ENCODE measurements at places on chromosomes 1 and 21.

- DNase-seq: no peak
Observed at GRCh38 chr1:246792603-246793002, 68.4 kb downstream of the SCCPDH start.

- no peak for DNase-seq
Observed at GRCh38 chr1:185263292-185263691, 53.8 kb downstream of the IVNS1ABP start.

DNA sequence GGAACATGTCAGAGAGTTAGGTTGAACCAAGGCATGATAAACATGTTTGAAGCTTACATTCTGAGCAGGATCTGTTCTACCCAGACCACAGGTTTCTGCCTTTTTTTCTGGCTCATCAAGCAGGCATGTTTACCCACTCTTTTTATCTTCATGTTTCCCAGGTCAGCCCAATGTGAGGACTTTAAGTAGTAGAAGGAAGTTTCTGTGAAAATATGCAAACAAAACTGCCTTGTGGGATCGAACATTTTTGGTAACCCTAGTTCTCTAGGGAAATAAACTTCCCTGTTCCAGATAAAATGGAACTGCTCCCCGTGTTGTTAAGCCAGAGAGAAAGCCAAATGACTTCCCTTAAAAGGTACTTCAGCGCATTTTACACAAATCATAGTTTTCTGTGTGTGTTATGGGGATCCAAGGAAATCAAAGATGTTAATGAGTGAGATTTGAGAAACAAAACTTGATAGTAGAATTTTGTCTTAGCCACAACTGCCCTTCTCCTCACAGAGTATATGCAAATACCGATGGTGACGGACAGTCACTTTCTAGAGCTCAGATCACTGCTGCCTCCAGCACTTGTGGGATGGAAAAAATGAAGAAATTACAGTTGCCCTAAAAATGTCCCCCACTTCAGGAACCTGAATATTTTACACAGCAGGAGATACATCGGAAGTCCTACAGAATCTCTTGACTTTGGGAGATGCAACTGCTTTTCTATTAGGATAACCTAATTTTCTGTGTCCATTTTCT, 765 bp upstream of the HIPK1 start:
- no peak for DNase-seq

- DNase-seq: no peak
Observed at GRCh38 chr21:44462834-44463200, 7.5 kb downstream of the LRRC3 start.

DNA sequence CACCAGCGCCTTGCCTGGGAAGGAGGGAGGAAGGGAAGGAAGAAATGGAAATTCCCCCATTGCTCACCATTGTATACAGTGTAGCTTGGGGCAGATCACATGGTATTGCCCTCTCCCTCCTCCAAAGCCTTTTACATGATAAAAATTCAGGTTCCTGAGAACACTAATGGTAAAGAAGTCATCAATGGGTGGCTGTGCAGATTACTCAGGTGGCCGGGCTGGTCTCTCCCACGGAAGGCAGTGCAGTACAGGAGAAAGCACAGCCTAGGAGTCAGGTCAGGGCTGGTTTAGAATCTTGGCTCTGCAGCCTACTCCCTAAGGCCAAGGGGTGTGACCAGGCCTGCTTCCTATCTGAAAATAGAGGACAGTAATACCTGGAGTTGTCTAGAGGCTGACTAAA, 107.9 kb downstream of the SUSD4 start:
- no peak for DNase-seq

DNA sequence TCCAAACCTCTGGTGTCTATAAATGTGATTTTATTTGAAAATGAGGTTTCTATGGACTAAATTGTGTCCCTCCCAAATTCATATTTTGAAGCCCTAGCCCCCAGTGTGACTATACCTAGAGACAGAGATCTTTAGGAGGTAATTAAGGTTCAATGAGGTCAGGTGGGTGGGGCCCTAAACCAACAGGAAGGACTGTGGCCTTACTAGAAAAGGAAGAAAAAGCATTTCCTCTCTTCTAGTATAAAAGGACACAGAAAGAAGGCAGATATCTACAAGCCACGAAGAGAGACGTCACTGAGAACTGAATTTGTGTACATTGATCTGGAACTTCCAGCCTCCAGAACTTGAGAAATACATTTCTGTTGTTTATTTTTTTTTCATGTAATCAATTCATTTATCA, 123.1 kb upstream of the RUNX1 start:
- no peak for DNase-seq

DNA sequence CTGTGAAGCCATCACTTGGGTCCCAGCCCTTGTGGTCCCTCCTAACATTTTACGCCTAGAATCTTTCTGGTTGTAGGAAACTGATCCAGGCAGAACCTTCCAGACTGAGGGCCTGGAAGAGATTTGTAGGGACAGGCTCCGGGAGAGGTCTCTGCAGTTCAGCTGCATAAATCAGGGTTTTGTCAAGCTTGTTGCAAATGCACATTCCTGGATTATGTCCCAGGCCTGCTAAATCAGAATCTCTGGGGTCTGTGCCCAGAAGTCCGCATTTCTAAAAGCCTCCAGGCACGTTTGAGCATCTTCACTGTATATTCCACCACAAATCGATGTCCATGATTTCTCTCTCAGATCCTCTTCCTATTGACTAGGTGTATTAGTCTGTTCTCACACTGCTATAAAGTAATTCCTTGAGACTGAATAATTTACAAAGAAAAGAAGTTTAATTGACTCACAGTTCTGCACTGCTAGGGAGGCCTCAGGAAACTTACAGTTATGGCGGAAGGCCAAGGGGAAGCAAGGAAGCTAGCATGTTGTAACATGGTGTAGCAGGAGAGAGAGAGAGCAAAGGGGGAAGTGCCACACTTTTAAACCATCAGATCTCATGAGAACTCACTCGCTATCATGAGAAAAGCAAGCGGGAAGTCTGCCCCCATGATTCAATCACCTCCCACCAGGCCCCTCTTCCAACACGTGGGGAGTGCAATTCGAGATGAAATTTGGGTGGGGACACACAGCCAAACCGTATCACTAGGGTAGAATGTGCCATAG, 1.2 kb upstream of the FHAD1 start:
- DNase-seq: peak; percentile 57

- no peak for DNase-seq
Observed at GRCh38 chr1:198686069-198686728, 47.4 kb downstream of the PTPRC start.

DNA sequence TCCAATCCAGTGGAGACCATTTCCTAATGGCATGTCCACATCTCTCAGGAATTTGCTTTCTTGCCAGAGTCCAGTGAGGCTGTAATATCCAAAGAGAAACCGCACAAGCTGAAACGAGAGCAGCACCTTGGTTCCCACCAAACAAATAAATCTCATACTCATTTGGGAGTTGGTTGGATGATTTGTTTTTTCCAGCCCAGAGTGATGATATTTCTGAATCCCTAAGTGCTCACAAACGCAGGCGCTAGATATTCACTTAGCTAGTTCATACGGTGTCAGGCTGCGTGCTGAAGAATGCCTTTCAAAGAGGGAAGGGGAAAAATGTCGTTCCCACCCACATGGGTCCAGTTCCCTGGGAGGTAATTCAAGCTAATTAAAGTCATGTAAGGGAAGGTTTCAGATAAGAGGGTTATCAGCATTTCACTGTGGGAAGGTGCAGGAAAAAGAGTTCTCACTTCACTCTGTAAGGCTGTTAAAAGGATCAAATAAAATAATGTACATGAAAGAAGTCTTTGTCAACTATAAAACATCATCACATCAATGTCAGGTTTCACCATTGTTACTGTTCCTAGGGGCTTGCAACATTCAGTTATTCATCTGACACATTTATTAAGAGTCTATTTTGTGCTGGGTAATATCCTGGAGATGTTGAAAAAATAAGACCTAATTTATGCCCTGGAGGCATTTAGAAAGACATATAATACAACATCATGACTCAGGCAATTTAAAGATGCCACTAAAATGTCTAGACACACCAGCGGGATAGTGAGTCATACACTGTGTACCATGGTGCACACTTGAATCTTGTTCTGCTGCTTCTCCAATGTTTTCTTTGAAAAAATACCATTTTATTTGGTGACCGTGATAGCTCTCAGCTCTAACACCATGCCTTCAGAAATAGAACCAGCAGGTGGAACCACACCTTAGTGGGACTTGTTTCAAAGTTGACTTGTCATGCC, 19.3 kb downstream of the DPT start:
- DNase-seq: peak; percentile 95

GRCh38 chr1:232669981-232670747, 40.2 kb upstream of the SIPA1L2 start:
- DNase-seq: no peak

DNA sequence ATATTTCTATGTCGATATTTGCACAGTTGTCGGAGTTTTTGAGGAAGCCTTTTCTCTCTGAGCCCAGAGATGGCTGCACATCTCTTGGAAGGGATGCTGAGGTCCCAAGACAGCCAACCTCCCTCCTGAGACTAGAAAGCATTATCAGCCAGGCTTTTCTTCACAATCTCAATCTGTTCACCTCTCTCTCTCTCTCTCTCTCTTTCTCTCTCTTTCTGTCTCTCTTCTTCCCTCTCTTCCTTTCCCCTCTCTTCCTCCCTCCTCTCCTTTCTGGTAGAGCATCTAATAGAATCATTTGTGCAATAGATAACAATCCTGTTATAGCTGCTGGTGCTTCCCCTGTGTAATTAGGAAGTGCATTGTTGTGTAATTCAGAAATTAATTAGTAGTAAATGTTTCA, 131.8 kb downstream of the CAPN8 start:
- no peak for DNase-seq

DNA sequence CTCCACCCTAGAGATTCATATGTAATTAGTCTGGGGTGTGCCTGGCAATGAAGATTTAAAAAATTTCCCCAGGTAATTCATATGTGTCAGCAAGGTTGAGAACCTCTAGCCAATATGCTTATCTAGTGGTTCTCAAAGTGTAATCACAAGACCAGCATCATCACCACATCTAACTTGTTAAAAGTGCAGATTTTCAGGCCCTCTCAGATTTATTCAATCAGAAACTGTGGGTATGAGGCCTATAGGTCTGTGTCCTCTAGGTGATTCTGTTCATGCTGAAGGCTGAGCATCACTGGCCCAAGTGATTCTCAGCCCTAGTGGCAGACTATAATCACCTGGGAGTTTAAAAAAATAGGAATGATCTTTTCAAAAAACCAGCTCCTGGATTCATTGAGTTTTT, 75.9 kb downstream of the SWT1 start:
- no peak for DNase-seq

GRCh38 chr1:234134878-234135277, 230.4 kb downstream of the SLC35F3 start:
- peak; percentile 49 for DNase-seq

GRCh38 chr1:17188889-17189631, 15.9 kb upstream of the PADI1 start:
- no peak for DNase-seq

- no peak for DNase-seq
Observed at GRCh38 chr1:64505232-64505943, 35.5 kb downstream of the CACHD1 start.

GRCh38 chr21:29242201-29242600, 56.5 kb upstream of the BACH1 start:
- no peak for DNase-seq

- DNase-seq: no peak
Observed at GRCh38 chr1:65224681-65225091, 76.7 kb downstream of the AK4 start.

GRCh38 chr1:164559342-164560051, 513 bp downstream of the PBX1 start:
- DNase-seq: no peak

- no peak for DNase-seq
Observed at GRCh38 chr1:245953876-245954660, 553.0 kb downstream of the SMYD3 start.

DNA sequence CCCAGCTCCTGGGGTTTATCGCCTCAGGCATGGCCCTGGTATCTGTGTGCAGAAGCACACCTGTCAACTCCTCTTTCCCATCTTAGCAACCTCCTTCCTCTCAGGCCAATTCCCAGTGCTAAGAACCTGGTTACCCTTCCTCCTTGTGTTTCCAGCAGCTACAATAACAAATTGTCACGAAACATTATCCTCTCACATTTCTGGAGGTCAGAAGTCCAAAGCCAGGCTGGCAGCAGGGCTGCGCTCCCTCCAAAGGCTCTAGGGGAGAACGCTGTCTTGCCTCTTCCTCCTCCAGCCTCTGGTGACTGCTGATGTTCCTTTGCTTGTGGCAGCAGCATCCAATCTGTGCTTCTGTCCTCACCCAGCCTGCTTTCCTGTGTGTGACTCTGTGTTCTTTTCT, 10.7 kb upstream of the MRPS14 start:
- no peak for DNase-seq

DNA sequence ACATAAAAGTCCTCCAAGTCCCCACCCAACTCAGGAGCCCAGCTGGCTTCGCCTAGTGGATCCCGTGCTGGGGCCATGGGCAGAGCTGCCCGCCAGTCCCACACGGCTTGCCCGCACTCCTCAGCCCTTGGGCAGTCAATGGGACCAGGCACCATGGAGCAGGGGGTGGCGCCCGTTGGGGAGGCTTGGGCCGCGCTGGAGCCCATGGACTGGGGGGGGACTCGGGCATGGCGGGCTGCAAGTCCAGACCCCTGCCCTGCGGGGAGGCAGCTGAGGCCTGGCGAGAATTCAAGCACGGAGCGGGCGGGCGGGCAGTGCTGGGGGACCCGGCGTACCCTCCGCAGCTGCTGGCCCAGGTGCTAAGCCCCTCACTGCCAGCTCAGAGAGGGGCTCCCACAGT, 249.8 kb upstream of the PLD5 start:
- DNase-seq: no peak

DNA sequence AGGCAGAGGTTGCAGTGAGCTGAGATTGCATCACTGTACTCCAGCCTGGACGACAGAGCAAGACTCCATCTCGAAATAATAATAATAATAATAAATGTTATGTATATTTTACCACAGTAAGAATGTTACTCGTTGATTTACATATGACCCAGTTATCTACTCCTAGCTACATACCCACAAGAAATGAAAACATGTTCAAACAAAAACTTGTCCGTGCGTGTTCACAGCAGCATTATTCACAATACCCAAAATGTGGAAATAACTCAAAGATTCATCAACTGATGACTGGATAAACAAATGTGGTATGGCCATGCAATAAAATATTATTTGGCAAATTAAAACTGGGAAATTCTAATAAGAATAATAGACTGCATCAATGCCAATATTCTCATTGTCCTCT, 31.7 kb upstream of the ENSA start:
- DNase-seq: peak; percentile 55

GRCh38 chr1:200895443-200895789, 716 bp downstream of the INAVA start:
- no peak for DNase-seq

GRCh38 chr1:175155936-175156335, 36.6 kb downstream of the KIAA0040 start:
- no peak for DNase-seq

- no peak for DNase-seq
Observed at GRCh38 chr1:31239653-31240241, at the start of gene NKAIN1. NKAIN1 (minus strand) TSS chr1:31239887; CDS start chr1:31239547, 340 bp downstream.

- no peak for DNase-seq
Observed at GRCh38 chr1:149993764-149994163, 16.8 kb downstream of the OTUD7B start.

- no peak for DNase-seq
Observed at GRCh38 chr1:232432313-232432712, 197.6 kb downstream of the SIPA1L2 start.
